ENCODE measurements at places on chromosomes 7 and 10. TPM values are rescaled to one million over a fixed set of nuclear protein-coding genes. Genes with fewer than 3 reads are reported as not detected.

BMS1 gene
- 23.5 TPM for total RNA-seq

CHCHD2 gene
- 352 TPM for total RNA-seq

GJD4 gene
- total RNA-seq, result not detected

DNAJC12 gene
- 0.59 TPM for total RNA-seq

ASZ1 gene
- total RNA-seq, result not detected

CUBN gene
- total RNA-seq, result 0.67 TPM

PSD gene
- 0.56 TPM for total RNA-seq

- DNase-seq, result no peak
Measured at GRCh38 chr10:80351220-80351619, 5.3 kb downstream of the DYDC1 start.

GRCh38 chr7:158137516-158138328 lies 449.9 kb downstream of the PTPRN2 start:
- DNase-seq, result no peak

DNA sequence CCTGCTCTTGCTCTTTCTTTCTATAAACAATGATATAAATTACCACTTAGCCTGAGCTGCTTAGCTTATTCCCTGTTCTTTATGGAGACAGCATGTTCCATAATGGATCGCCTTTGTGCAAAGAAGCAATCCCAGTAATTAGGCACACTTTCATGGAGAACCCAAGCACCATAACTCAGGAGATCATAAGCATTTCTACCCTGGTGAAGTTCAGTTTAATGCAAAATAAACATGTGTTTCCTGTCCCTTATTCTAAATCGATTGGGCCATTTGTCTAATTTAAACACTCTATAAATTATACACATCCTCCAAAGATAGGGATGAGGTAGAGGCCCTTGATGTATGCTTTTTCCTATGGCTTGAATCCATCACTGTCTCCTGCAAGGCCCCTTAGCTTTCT lies 75.8 kb upstream of the TMEM72 start:
- DNase-seq, result no peak

- DNase-seq, result no peak
Measured at GRCh38 chr7:20320322-20320721, 10.4 kb upstream of the ITGB8 start.

DNA sequence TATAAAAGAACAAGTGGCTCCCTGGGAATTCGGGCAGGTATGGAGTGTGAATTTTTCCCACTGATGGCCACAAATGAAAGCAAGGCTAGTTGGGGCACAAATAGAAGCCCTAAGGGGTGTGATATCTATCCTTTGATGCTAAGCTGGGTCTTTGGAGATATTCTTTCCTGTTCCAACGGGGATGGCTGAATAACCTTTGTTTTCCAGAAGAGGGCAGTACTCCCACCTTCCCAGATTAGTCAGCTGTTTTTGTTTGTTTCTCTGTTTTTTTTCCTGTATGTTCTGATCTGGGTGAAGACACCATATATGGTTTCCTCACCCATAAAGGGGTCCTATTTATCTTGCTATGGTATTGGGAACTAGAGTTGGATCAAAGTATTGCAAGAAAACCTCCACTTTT lies 947.7 kb upstream of the SORCS1 start:
- DNase-seq, result peak; percentile 8

GRCh38 chr7:19775578-19775977 lies 2.2 kb upstream of the TMEM196 start:
- DNase-seq, result no peak

- DNase-seq, result no peak
Measured at GRCh38 chr7:130365088-130365487, 15.2 kb upstream of the CPA1 start.

- DNase-seq, result no peak
Measured at GRCh38 chr10:58341422-58341821, 6.6 kb downstream of the UBE2D1 start.

GRCh38 chr10:31578951-31579350 lies 259.9 kb downstream of the ZEB1 start:
- no peak for DNase-seq

DNA sequence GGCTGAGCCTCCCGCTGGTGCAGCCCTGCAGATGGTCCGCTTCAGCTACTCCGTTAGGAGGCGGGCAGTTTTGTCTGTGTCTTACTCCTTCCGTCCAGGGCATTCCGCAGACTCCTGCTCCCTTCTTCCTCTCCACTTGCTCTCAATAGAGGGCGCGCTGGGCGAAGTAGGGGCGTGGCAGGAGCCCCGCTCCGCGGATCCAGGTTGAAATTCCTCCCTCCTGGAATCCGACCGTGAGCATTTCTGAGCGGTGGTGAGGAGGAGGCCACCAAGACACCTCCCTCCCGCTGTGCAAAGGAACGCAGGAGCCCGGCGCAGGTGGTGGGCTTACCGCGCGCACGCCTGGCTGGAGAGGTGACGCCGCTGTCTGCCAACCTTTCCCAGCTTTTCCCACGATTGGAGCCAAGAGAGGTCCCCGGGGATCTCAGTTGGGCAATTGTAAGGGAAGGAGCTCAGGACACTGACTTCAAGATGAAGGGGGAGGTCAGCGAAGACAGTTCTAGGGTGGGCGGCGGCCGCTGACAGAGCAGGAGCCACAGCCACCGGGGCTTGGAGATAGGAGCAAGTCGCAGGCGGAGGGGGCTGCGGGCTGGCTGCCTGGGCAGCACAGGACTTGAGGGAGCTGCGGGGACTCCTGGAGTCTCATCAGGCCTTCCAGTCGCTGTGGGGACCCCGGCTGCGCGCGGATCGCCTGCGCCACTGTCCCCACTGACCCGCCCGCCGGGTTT lies 1011.3 kb downstream of the XPNPEP1 start:
- DNase-seq, result peak; percentile 41

DNA sequence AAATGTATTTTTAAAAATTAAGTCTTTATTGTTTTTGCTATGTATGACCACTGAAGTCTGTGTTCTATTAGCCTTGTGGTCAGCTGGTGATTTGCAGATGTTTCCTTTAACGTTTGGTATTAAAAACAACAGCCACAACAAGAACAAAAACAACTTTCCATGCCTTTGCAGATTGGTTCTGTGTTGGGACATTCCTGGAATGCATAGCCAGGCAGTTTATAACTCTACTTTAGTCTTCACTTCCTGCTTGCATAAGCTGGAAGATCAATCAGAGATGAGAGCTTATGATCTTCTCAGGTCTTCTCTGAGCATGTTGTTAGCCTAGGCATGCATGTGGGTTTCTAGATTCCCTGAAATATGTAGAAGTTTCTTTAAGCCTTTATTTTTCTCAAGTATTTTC lies 58.9 kb upstream of the SEMA3C start:
- DNase-seq, result no peak

DNA sequence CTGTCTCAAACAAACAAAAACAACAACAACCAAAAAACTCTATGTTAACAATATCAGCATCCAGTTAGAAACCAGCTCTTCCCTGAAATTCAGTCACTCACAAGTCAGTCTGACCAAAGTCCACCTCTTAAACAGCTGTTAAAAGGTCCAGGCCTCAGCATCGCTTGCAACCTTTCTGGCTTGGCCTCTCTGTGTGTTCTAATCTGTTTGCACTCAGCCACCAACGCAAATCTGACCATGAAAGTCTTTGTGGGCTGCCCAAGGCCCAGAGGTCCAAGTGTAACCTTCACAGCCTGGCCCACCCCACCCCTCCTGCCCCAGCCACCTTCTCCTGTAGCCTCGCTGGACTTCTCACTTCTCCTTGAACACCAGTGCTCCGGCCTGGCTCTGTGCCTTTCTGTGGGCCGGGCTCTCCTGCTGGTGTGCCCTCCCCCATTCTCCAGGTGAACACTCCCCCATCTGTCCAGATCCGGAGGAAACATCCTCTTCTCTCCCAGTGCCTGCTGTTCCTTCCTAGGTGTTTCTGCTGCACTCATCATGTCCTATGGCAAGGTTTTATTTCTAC lies 72.2 kb upstream of the EFCAB10 start:
- DNase-seq, result no peak

DNA sequence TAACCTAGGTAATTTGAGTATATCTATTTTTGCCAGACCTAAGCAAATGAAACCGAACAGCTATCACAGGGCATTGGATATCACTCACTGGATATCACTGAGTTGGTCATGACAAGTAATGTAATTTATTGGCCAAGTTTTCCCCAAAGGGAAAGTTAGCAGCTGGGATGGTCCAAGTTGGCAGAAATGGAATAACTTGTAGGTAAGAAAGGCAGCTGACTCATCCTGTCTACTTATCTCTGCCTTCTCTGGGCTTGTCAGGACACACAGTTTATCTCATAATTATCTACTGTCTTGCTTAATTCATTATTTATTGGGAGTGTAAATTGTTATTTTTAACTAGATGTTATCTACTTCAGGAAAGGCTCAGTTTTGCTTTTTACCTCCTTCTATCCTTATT lies 502.0 kb upstream of the DPP6 start:
- peak; percentile 36 for DNase-seq

DNA sequence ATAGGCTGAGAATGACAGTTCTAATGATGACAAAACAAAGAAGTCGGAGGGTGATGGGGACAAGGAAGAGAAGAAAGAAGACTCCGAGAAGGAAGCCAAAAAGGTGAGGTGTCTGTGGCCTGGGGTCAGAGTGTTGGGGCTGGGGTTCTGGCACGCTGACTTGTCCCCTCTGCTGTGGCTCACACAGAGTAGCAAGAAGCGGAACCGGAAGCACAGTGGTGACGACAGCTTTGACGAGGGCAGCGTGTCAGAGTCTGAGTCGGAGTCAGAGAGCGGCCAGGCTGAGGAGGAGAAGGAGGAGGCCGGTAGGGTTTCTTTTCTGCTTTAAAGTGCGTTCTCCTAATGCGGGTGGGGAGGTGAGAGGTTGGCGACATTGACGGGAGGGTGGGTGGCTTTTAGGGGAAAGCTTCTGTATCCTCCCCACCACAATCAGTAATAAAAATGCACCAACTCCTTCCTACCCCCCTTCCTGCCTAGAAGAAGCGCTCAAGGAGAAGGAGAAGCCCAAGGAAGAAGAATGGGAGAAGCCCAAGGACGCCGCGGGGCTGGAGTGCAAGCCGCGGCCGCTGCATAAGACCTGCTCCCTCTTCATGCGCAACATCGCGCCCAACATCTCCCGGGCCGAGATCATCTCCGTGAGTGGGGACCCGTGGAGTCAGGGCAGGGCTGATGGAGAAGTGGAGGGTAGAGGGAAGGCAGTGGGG lies 4.6 kb downstream of the UFSP1 start:
- no peak for DNase-seq

- DNase-seq, result no peak
Measured at GRCh38 chr10:5765617-5766016, 47.6 kb downstream of the GDI2 start.

GRCh38 chr7:143305423-143306070 lies 10.4 kb upstream of the CLCN1 start:
- peak; percentile 41 for DNase-seq

GRCh38 chr7:17402628-17403278 lies 104.3 kb downstream of the AHR start:
- DNase-seq, result no peak

- no peak for DNase-seq
Measured at GRCh38 chr7:47391726-47392125, 190.2 kb downstream of the TNS3 start.

DNA sequence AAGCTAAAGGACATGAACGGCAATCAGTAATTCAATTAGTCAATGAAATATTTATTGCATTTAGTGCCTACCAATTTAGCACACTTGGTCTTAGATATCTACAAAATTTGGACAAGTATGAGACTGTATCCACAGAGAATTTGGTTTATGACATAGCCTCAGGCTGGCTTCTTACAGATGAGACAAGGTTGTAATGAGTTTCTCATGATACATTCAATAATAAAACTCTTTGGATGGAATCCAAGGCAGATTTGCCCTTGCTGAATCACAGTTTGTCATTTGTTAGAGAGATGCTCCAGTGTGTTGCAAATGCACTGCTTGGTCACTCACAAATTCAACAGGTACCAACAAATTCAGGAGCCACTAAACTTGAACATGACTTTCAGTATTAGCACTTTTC lies 162.5 kb downstream of the GPR37 start:
- DNase-seq, result peak; percentile 57

DNA sequence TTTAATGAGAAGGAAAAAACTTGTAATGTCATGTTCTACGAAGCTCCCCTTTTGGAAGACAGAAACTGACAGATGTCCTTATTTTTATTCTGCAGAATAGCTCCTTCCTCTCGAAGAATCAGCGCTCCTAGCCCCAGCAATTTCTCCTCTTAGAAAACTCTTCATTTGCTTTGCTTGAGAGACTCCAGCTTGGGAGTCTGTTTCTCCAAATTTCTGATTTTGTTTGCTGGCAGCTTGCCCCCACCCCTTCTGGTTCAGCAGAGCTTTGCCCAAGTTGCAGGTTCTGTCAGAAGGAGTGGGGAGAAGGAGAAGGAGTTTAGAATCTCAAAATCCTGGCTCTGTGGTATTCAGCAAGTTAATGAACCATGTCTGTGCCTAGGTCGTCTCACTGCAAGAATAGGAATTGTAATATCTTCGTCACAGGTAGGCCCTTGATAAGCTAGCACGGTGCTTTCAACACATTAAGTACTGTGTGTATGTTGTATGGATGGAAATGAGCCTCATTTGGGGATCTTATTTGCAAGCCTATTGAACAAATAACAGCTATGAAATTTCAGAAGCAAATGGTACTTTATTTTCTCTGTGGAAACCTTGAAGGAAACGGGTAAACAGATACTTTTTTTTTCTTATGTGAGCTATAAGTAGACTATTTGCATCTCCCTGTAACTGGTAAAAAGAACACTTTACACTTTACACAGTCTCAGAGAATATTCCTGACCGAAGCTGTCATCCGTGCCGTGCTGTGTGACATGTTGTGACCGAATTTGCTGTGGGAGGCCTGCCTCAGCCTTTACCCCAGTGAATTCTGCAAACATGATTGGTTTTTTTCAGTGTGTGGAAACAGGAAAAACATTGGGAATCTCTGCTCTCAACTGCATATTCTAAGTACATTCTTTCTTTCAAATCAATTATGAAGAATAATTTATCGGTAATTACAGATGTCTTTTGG lies 290.9 kb downstream of the CAMK1D start:
- no peak for DNase-seq

DNA sequence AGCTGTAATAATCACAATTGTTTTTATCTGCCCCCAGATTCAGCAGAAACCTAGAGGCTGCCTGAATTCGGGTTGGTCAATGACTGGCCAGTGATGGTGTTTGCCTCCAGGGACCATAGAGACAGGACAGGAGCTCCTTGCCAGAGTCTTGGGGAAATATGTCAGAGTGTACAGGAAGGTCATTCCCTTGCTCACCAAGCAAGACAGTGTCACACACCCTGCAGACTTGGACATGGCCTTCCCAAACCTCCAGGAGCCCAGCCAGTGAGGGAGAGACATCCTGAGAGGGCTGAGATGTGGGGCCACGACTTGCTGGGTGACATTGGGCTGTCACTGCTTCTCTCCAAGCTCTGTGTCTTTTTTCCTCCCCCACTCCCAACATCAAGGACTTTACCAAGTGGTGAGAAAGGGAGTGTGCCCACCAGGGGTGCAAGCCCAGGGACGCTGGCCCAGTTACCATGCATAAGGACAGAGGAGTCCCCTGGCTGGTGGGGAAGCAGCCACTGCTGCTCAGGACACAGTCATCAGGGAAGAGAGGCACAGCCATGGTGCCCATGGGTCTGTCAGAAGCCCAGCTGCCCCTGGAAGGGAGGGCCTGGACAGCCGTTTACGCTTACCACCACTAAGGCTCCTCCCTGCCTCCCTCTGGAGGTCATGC lies 25.3 kb upstream of the C10orf53 start:
- no peak for DNase-seq

GRCh38 chr10:77973276-77973675 lies 46.7 kb upstream of the DLG5 start:
- no peak for DNase-seq

GRCh38 chr10:33523236-33523792 lies 188.8 kb upstream of the NRP1 start:
- DNase-seq, result no peak
